Effector memory CD8-positive, alpha-beta T cell (primary cell): ENCODE measurements at places on chromosomes 7 and 10.
A peak's percentile ranks its signal among the peaks of the same experiment; 100 is the strongest.

DNA sequence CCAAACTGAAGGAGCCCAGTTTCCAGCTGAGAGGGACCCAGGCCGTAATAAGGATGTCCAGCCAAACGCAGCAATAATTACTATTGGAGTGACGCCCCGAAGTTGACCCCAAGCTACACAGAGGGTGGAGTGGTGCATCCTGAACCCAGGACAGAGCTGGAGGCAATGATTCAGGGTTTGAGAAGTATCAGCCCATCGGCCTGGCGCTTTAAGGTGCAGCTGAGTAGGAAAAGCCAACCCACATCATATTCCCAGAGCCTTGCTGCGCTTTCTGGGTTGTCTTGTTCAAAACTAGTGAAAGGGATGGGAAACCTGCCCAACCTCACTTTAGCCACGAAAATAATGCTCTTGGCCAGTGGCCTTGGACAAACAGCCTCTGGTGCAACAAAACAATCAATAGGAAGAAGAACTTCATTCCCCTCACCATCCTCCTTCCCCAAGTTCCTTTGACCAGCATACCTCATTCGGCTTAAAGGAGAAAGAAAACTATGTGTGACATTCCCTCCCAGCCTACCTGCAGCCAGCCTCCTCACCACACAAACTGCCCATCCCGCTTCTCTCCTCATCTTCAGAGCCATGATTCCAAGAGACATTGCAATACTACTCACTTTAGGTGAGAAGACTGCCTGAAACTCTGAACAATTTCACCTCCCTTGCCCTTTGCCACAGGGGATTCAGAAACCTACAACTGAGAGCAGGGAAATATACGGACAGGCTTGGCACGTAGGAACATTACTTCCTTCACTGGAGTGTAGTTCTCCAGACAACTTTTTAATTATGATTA lies 217.2 kb upstream of the MKLN1 start:
- peaks cover 40% of the 10 kb centered on the region for H3K36me3 ChIP-seq
- no peak for DNase-seq
- H3K27me3 ChIP-seq: no peaks in the 10 kb centered on the region
- H3K4me3 ChIP-seq: peak overlapping the region; percentile 97
- peak overlapping the region; percentile 100 for H3K27ac ChIP-seq
- H3K4me1 ChIP-seq: peaks cover 23% of the 10 kb centered on the region

- H3K4me3 ChIP-seq: peak overlapping the region; percentile 85
- peak; percentile 13 for DNase-seq
- peaks cover 2% of the 10 kb centered on the region for H3K36me3 ChIP-seq
- no peaks in the 10 kb centered on the region for H3K27me3 ChIP-seq
- H3K4me1 ChIP-seq: peaks cover 37% of the 10 kb centered on the region
- peak overlapping the region; percentile 96 for H3K27ac ChIP-seq
Observed at GRCh38 chr10:74585231-74586087, 240.9 kb upstream of the KAT6B start.

GRCh38 chr7:72441791-72442190 lies 29.7 kb upstream of the CALN1 start:
- peaks cover 31% of the 10 kb centered on the region for H3K27me3 ChIP-seq
- H3K4me3 ChIP-seq: no peak overlapping the region
- no peaks in the 10 kb centered on the region for H3K4me1 ChIP-seq
- no peak for DNase-seq

DNA sequence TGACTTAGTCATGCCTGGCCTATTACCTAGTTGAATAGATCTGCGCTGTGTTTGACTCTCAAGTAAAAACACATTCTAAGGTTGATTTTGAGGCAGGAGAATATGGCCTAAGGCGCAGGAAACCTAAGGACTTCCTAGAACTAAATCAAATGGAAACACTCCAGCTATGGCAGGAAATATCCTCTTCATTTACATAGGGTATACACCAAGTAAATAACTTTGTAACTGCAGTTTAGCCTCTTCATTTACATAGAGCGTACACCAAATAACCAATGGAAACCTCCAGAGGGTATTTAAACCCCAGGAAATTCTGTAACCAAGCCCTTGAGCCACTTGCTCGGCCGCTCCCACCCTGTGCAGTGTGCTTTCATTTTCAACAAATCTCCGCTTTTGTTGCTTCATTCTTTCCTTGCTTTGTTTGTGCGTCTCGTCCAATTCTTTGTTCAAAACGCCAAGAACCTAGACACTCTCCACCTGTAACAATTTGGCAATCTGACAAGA lies 35.6 kb upstream of the XRCC2 start:
- H3K27me3 ChIP-seq: no peaks in the 10 kb centered on the region
- DNase-seq: no peak
- H3K4me3 ChIP-seq: no peak overlapping the region
- H3K36me3 ChIP-seq: peaks cover 4% of the 10 kb centered on the region
- no peak overlapping the region for H3K27ac ChIP-seq
- no peaks in the 10 kb centered on the region for H3K4me1 ChIP-seq

GRCh38 chr10:11322698-11323097 lies 288.8 kb downstream of the USP6NL start:
- DNase-seq: no peak
- H3K27ac ChIP-seq: peak overlapping the region; percentile 82
- no peak overlapping the region for H3K4me3 ChIP-seq
- no peaks in the 10 kb centered on the region for H3K27me3 ChIP-seq
- H3K4me1 ChIP-seq: peaks cover 52% of the 10 kb centered on the region

GRCh38 chr10:32963096-32963495 lies 5.1 kb upstream of the ITGB1 start:
- H3K27me3 ChIP-seq: no peaks in the 10 kb centered on the region
- H3K36me3 ChIP-seq: peaks cover 5% of the 10 kb centered on the region
- no peak overlapping the region for H3K4me3 ChIP-seq
- no peak overlapping the region for H3K27ac ChIP-seq

GRCh38 chr7:112449353-112449752 lies 907 bp upstream of the IFRD1 start:
- H3K4me3 ChIP-seq: peak overlapping the region; percentile 96
- no peak for DNase-seq
- H3K27ac ChIP-seq: peak overlapping the region; percentile 98

DNA sequence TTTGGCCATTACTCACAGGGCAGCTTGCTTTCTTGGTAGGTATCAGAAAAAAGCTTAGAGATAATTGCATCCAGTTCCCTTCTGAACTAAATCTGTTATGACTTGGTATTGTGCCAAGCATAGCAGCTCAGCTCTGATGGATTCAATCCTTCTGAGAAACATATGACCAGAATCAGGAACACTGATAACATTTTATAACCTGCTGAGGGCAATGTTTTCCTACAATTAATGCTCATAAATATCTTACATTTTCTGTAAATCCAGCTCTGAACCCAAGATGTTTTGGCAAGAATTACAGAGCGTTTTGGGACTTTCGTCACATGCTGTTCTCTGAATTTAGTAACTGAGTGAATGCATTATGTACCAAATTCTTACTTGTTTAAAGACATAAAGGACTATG lies 167.8 kb downstream of the KIF20B start:
- H3K36me3 ChIP-seq: no peaks in the 10 kb centered on the region
- no peak overlapping the region for H3K4me3 ChIP-seq
- peaks cover 26% of the 10 kb centered on the region for H3K27me3 ChIP-seq
- no peak for DNase-seq

- H3K4me1 ChIP-seq: peaks cover 12% of the 10 kb centered on the region
- H3K36me3 ChIP-seq: no peaks in the 10 kb centered on the region
- H3K27ac ChIP-seq: no peak overlapping the region
- H3K27me3 ChIP-seq: peaks cover 38% of the 10 kb centered on the region
- DNase-seq: no peak
Observed at GRCh38 chr10:78248651-78249464, 215.2 kb downstream of the RPS24 start.

- peaks cover 10% of the 10 kb centered on the region for H3K27me3 ChIP-seq
- no peaks in the 10 kb centered on the region for H3K4me1 ChIP-seq
- H3K27ac ChIP-seq: no peak overlapping the region
- H3K4me3 ChIP-seq: no peak overlapping the region
- no peak for DNase-seq
Observed at GRCh38 chr7:50648076-50648475, 82.9 kb upstream of the DDC start.

DNA sequence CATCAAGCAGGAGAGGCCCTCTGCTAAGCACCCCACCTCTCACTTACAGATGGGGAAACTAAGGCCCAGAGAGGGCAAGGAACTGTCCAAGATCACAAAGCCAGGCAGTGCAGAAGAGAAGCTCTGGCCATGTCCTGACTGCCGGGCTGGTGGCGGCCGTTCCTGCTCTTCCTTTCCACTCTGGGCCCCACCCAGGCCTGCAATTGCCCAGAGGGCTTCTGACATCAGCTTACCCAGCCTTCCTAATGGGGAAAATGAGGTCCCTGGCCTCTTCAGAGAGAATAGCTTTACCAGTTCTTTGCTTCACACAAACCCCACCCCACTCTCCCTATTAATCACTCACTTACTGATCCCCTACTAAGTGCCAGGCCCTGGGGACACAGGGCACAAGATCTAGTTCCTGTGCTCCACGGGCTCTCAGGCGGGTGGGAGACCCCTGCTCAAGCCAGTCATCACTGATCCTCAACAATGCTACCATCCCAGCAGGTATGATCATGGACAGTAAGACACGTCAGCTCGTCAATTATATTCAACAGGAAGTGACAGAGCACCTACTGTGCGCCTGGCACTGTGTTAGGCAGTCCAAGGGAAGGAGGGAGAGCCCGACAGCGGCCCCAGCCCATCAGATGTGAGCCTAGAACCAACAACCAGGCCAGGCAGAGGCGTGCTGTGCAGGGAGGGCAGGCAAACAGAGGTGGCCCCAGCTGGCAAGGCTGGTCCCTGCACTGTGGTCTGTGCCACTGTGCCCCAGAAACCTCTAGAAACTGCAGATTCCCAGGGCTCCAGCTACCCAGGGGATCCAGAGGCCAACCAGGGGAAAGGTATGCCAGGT lies 26.4 kb upstream of the FRAT2 start:
- peaks cover 3% of the 10 kb centered on the region for H3K4me1 ChIP-seq
- H3K4me3 ChIP-seq: no peak overlapping the region
- peaks cover 19% of the 10 kb centered on the region for H3K36me3 ChIP-seq
- no peak for DNase-seq

DNA sequence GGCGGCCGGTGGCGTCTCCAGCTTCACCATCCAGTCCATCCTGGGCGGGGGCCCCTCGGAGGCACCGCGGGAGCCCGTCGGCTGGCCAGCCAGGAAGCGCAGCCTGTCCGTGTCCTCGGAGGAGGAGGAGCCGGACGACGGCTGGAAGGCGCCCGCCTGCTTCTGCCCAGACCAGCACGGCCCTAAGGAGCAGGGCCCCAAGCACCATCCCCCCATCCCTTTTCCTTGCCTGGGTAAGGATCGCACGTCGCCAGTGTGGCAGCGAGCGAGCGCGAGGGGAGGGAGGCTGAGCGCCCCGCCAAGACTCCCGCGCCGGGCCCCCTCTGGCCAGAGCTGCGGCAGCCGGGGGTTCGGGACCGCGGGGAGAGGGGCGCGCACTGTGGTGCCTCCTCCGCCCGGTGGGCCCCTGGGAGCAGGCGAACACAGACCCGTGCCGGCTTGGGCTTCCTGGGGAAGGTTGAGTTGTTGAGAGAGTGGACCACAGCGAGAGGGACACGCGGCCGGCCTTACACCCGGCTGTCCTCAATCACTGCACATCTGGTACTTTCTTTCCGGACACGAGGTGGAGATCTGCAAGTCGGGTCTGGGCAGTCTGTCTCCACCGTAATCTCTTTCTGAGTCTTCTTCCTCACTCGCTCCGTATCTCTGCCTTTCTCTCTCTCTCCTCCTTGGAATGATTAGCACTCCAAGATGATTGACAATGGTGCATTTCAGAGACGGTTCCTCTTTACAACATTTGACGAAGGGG lies 652 bp downstream of the HMX2 start:
- peaks cover 48% of the 10 kb centered on the region for H3K27me3 ChIP-seq
- H3K27ac ChIP-seq: peak overlapping the region; percentile 5
- peaks cover 38% of the 10 kb centered on the region for H3K4me1 ChIP-seq
- H3K36me3 ChIP-seq: peaks cover 6% of the 10 kb centered on the region
- peak overlapping the region; percentile 71 for H3K4me3 ChIP-seq

DNA sequence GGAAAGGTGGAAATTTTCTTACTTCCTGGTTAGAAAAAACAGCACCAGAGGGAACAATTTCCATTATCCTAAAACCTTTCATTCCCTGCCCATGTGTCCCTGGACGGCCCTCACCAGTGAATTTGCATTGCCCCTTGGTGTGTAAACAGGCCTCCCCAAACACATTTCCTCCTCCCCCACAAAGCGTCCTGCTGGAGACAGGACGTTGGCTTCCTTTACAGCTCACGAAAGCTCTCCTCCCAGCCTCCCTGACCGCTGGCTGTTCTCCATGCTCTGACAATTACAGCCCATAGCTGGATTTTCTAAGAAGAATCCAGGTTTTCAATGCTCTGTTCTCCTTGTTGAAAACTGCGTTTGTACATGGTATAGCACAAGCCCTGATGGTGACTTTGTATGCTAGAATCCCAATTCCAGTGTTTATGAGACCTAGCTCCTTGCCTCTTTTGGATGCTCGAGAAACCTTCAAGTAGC lies 724.2 kb upstream of the CELF2 start:
- no peaks in the 10 kb centered on the region for H3K36me3 ChIP-seq
- DNase-seq: no peak
- H3K4me1 ChIP-seq: no peaks in the 10 kb centered on the region
- H3K27ac ChIP-seq: no peak overlapping the region

DNA sequence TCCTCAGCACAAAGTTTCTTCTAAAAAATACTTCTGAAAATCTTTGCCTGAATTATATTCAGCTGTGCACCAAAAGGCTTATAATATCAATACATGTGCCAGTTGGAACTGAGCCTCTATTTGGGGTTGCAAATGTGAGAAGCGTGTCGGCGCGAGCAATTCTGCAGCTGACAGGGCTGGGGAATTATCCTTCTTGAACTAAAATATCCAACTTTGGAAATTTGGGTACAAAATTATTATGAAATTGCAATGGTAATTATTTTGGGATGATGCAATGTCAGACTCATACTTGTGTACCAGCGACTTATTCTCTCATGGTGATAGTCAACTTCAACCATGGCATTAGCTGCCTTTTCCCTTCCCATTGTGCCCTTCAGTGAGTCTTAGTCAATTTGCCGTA lies 507.0 kb upstream of the KLF6 start:
- no peak overlapping the region for H3K27ac ChIP-seq
- no peak for DNase-seq
- H3K4me3 ChIP-seq: no peak overlapping the region
- no peaks in the 10 kb centered on the region for H3K4me1 ChIP-seq

DNA sequence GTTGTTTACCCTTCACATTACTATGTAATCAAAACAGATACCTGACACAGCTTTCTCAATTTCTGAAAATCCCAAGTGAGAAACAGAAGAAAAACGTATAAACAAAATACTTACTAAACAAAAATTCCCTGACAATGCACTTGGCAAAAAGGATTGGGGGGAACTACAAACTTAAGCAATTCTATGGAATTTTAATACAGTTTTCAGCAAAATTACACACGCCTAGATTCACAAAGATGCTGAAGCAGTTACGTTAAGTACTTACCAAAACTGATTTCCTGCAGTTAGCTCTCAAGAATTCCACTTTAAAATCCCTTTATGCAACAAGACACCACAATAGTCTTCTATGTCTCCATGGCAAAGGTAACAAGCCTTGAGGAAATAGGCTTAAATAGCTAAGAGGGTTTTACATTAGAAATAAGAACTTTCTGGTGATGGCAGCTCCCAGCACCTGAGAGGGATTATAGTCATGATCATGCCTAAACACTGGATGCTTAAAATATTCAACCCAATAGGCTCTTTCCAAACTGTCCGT lies 10.8 kb downstream of the TOMM7 start:
- peaks cover 36% of the 10 kb centered on the region for H3K36me3 ChIP-seq
- no peaks in the 10 kb centered on the region for H3K27me3 ChIP-seq
- H3K4me1 ChIP-seq: no peaks in the 10 kb centered on the region
- DNase-seq: no peak
- H3K27ac ChIP-seq: no peak overlapping the region

- H3K4me3 ChIP-seq: peak overlapping the region; percentile 42
- H3K27ac ChIP-seq: peak overlapping the region; percentile 78
- DNase-seq: peak; percentile 6
- H3K27me3 ChIP-seq: peaks cover 24% of the 10 kb centered on the region
Observed at GRCh38 chr10:21406595-21407193, 118.8 kb downstream of the SKIDA1 start.
